ENCODE measurements at places on chromosomes 1 and 21.

- DNase-seq, result no peak
Observed at GRCh38 chr1:9376886-9377333, 84.2 kb downstream of the SPSB1 start.

GRCh38 chr21:16910435-16911165 lies 602.2 kb upstream of the CXADR start:
- no peak for DNase-seq

GRCh38 chr1:94186946-94187345 lies 50.4 kb downstream of the ARHGAP29 start:
- DNase-seq, result peak; percentile 88

DNA sequence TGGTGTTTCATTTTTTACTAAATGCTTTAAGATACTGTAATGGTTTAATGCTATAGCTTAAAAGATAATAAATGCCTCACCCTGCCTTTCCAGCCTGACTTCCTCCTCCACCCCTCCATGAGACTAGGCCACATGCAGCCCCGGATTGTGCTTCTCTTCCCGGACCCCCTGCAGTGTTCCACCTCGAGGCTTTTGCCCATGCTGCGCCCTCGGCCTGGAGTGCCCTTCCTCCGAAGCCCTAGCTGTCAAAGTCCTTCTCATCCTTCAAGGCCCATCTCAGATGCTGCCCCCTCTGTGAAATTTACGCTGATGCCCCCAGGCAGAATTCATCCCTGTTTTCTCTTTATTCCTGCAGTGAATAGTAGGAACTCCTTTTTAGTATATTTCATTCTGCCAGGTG lies 98.5 kb downstream of the ATP5PO start:
- no peak for DNase-seq

GRCh38 chr1:246043556-246043955 lies 463.5 kb downstream of the SMYD3 start:
- peak; percentile 68 for DNase-seq

Data from cerebellar cortex (tissue), 1 donor.